LNCaP clone FGC (cell line): ENCODE measurements at places on chromosomes 2 and 18.

DNA sequence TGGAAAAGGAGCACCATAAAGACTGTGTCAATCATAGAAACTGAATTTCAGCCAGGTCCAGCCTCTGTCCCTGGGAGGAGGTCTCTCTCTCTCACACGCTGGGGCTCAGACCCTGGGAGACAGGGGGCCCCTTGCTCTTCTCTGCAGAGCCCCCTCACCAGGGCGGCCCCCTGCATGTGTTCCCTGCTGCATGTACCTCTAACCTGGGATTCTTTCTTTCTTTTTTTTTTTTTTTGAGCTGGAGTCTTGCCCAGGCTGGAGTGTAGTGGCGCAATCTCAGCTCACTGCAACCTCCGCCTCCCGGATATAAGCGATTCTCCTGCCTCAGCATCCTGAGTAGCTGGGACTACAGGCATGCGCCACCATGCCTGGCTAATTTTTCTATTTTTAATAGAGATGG is 46.5 kb downstream of the TPO start:
- DNase-seq = no peak

DNA sequence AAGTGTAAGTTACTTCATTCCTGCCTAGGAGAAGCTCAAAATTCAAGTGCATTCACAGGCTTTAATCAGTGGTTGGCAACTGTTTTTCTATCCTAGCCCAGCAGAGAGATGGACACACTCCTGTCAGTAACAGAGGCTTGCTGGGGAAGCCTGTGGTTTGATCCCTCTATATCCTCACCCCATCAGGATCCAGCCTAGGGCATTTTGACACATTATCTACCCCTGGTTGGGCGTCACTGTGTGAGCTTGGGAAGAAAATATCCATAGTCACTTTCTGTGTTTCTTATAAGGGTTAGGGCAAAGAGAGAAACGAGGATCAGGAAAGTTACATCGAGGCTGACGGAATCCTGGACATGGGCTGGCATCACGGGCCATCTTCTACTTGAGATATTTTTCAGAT is 10.0 kb downstream of the NT5DC4 start:
- DNase-seq = no peak

- no peak for DNase-seq
Measured at GRCh38 chr2:11708106-11708505, 38.1 kb upstream of the NTSR2 start.

GRCh38 chr18:48027401-48027963 is 97.0 kb upstream of the SMAD2 start:
- no peak for DNase-seq

DNA sequence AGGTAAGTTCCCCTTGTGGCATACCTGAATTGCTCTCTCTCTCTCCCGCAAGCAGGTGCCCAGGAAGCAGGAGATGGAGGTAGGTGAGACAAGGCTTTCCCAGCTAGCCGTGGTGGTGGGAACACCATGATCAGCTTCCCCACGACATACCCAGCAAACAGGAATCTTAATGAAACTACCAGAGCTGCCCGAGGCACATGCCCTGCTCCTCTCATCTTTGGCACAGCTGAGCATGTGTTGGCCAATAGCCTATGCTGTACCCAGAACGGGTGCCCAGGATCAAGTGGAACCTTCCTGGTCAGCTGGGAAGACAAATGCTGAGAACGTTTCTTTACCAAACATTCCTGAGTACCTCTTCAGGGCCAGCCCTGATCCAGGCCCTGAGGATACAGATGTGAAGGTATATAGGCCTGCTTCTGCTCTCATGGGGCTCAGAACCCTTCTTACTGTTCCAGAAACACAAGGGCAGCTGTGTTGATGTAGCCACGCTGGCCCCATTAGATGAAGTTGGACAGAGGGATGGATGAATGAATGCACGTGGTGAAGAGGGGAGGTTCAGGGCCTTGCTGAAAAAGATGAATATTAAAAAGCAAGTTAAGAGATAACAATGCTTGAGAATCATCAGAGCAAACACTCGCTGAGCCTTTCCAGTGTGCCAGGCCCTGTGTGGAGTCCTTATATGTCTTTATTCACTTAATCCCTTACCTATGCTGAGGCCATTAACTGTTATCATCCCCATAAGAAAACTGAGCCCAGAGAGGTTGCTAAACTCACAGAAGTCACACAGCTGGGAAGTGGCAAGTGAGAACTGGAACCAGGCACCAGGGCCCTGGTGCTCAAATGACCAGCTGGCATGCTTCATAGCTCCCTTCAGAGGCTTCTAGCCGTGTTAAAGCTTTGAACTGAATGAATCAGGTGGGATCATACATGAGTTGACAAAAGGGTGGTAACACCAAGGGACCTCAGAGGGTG is 68.8 kb upstream of the TMEM247 start:
- no peak for DNase-seq

DNA sequence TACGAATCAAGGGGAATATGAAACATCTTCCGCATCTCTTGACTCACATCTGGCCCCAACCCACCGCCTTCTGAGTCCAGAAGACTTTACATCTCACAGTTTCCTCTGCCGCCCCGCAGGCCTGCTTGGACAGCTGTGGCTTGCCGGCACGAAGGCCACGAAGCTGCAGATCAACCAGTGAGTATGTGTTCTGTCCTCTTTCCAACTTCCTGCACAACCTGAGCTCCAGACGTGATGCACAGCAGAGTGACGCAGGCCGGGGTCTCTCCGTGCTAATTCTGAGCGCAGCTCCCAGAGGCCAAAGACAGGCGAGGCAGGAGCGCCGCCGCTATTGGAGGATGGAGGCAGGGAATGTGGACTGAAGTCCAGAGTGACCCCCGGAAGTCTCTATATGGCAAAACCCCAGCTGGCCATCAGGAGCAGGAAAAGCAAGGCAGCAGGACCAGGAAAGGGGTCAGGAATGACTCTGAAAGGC is 93.5 kb downstream of the ZCCHC2 start:
- DNase-seq = no peak

DNA sequence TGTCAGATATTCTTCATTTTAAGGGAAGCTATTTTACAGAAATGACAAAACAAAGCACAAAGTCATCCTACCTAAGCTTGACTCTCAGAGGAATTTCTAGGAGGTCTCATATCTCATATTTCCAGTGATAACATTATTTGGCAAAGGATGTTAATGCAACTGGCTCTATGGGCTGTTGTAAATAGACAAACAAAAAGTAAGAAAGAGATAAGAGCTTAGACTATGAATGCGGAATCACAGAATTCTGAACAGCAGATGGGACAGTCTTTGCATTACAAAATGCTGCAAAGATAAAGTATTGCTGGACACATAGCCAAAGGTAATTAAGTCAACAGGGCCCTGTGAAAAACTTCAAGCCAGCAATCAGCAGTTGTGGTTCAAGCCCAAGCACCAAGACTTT is 23.9 kb downstream of the PIAS2 start:
- no peak for DNase-seq

DNA sequence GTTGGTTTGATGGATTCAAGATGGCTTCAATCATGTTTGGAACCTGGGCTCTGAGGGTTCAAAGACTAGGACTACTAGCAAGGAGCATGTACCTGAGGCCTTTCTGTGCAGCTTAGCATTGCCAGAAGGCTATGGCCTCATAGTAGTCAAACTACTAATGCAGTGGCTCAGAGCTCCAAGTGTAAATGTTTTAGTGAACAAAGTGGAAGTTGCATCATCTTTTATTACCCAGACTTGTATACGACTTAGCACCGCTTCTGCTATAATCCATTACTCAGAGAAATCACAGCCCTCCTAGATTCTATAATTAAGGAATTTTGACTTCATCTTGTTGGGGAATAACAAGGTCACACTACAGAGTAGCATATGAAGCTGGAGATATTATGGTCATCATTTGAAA is 210.5 kb downstream of the ERBB4 start:
- DNase-seq = no peak

DNA sequence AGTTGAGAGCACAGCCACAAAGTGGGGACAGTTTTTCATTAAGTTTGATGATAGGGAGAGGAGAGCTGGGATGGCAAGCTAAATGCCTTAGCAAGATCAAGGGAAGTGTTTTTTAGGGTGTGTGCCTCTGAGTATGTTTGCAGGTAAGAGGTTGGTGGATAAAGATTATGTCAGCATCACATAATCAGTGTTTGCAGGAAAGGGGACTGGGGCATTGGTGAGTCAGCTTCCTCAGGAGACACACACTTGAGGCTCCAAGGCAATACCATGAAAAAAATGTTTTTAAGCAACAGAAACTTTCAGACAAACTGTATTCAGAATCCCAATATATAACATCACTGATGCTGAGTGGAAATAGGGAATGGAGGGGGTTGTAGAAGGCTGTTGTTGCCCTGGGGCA is 25.4 kb upstream of the DTNB start:
- no peak for DNase-seq
